NCI-H510A (cell line): ENCODE measurements at places on chromosomes 1 and 21.

- DNase-seq = no peak
Observed at GRCh38 chr1:17615157-17615556, 75.7 kb downstream of the ARHGEF10L start.

GRCh38 chr21:38267136-38267755 is 10.5 kb downstream of the KCNJ15 start:
- DNase-seq = no peak

GRCh38 chr21:38850277-38850951 is 44.7 kb downstream of the ETS2 start:
- DNase-seq = no peak

GRCh38 chr1:40064797-40065499 is 24.4 kb downstream of the CAP1 start:
- DNase-seq = no peak

DNA sequence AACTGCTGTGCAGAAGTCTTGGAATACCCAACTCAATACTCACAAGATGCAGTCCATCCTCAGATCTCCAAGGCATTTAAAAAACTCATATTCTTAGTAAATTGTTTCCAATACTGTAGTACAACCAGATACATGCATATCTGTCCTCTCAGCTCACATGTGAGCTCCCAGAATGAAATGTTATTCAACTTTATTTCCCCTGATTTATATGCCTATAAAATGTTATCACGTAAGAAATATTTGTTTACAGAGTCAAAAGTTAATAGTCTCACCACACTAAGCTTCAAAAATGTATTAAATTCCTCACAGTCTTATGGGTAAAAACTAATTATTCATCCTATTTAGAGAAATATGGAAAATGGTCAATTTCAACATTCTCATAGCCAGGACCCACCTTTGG is 56.6 kb downstream of the LTN1 start:
- DNase-seq = no peak

DNA sequence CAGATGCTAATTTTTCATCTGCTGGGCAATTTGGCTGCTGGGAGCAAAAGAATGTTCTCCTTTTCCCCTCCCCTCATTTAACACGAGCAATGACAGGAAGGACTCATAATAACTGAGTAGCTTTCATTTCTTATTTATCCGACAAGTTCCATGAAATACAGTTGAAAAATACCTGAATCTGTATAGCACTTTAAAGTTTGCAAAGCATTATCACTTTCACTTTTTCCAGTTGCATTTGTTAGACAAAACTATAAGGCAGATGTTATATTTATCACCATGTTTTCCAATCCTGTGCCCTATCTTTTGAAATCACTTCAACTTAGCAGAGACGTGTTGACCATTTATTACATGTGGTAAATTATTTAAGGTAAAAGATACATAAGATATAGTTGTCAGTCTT is 350.6 kb upstream of the SGIP1 start:
- DNase-seq = no peak

- peak; percentile 88 for DNase-seq
Observed at GRCh38 chr1:43933386-43934100, at the start of gene ARTN. TSS of gene ARTN (plus strand) at chr1:43933801. CDS start at chr1:43935657, 1,856 bp downstream.

DNA sequence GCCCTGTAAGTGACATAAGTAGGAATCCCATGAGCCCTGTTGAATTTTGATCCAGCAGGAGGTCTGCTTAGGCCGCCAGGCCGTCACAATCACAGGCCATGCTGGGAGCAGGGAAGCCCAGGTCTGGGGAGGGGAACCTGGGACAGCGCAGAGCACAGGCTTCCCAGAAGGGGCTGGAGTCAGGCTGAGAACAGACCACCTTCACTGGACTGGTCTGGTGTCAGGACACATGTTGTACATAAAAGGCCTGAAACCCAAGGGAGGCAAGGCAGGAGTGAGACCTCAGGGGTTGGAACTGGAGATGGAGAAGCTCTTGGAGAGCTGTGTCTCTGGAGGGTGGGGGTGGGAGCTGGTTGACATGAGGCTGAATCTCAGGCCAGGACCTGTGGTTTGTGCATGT is 63.3 kb upstream of the ARTN start:
- no peak for DNase-seq

DNA sequence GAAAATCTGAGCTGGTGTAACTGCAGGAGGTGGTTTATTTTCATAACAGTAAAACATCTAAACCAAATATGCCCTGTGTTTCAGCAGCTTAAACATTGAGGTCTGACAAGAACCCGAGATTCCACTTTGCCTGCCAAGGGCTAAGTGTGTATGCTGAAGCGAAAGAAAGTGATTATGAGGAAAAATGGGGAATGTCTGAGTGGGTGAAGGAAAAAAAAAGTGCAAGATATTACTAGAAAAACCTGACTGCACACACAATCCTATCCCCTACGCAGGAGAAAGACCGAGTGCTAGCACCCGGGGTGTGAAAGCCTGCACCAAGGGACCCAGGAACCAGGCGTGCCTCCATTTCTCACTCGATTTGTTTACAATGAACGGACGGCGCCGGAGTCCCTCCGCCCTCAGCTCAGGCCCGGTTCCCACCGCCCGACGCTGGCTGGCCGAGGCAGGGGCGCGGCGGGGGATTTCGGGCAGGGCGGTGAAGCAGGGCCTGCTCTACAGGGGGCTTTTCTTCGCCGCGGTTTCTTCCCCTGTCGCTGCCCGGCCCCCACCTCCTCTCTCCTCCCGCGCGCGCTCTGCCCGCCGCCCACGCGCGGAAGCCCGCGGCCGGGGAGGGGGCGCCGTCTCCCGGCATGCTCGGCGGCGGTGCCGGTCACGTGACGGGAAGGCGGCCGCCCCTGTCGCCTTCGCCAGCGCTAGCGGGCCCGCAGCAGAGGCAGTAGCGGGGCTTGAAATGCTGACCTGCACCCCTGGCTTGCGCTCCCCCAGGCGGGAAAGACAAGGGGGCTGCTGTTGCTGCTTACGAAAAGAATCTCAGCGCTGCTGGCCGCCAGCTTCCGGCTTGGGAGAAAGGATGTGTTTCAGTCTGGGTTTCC is 35.9 kb downstream of the ITPKB start:
- DNase-seq = peak; percentile 44

DNA sequence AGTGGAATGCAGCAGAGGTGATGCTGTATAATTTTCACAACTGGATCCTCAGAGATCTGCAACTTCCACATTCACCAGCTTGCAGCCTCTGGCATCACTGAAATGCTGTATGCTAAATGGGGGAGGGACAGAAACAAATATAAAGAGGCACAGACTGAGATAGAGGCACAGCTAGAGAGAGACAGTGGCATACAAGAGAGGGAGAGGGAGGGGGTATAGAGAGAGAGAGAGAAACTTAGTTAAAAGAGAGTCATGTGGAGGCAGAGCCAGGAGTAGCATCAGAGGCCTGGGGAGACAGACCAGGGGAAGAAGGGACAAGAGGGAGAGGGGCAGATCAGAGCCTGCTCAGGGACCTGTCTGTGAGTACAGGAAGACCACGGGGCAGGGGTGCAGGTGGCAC is 84.5 kb upstream of the GRIK3 start:
- no peak for DNase-seq

GRCh38 chr1:187091666-187092065 is 262.9 kb downstream of the PLA2G4A start:
- no peak for DNase-seq

- no peak for DNase-seq
Observed at GRCh38 chr1:156581661-156582387, 2.3 kb downstream of the TTC24 start.

DNA sequence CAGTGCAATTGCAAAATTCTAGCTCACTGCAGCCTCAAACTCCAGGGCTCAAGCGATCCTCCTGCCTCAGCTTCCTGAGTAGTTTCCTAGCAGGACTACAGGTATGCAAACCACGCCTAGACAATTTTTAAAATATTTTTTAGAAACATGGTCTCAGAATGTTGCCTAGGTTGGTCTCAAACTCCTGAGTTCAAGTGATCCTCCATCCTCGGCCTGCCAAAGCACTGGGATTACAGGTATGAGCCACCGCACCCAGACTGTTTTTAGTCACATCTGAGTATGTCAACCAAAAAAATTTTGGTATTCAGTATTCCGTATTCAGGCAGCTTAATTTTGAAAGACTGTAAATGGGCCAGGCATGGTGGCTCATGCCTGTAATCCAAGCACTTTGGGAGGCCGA is 11.2 kb downstream of the TARBP1 start:
- DNase-seq = no peak

DNA sequence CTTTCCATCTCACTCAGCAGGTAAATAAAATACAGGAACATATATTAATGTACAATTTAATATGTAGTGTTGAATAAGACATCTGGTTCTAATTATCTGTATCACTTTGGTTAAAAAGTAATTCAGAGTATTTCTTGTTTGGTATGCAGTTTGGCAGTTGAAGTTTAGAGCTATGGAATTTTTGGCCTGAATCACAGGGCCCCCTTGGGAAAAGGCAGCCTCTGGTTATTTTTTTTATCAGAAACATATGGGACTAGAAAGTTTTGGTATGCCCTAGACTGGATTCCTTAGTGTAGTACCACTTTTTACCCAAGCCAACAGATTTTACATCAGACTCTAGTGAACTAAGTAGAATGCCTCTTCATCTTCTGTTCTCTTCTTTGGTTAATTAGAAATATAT is 26.4 kb downstream of the CNST start:
- DNase-seq = no peak

- no peak for DNase-seq
Observed at GRCh38 chr1:11523261-11523660, 44.3 kb downstream of the DISP3 start.

GRCh38 chr1:26790551-26790953 is 2.8 kb downstream of the PIGV start:
- no peak for DNase-seq

DNA sequence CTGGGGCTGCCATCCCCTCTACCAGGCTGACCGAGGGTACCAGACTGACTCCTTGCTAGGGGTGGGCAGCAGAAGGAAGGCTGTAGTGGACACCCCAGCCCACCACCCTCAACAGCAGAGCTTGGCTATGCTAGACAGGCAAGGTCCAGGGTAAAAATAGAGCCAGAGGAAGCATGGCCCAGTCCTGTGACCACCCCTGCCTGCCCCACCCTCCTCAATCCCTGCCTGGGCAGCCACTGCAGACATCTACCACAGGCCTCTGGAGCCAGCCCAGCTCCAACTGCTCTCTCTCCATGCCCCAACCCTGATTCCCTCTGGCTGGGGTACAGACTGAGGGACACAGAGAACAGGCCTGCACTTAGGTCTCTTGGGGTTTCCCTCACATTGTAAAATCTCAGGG is 1.7 kb downstream of the S100A1 start:
- no peak for DNase-seq

DNA sequence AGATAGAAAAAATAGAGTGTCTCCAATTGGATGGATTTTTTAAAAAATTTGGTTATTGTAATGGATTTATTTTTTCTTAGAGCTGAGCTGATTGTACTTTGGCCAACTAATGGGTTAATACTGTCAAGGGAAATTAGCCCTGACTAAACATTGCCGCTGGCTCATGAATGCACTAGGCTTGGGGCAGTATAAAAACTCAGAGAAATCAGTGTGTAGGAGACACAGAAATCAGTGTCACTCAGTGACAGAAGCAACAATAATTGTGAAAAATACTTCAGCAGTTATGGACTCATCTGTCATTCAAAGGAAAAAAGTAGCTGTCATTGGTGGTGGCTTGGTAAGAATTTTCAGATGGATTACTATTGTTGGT is at the start of gene KMO:
Gene KMO, plus strand, starts transcription at position 217 of the 370 bp plus-strand sequence. Its CDS starts 67 bp downstream, at position 284.
- no peak for DNase-seq

DNA sequence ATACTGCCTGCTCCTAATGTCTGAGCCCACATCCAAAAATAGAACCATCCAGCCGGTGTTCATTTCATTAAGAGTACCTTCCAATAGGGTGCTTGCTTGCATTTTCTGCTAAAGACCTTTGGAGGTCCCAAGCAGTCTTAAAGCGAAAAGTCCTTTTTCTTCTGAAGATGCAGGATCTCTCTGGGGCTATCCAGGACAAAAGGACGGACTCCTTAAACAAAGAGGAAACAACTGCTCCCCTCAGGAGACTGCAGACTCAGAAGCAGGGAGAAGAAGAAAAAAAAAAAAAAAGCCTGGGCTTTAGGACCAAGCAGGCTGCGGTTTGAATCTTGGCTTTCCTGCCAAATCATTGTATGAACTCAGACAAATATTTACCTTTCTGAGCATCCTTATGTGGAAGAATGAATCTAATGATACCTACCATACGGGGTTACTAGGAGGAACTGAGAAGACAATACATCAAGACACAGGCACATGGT is 204.0 kb downstream of the PLPP3 start:
- no peak for DNase-seq

DNA sequence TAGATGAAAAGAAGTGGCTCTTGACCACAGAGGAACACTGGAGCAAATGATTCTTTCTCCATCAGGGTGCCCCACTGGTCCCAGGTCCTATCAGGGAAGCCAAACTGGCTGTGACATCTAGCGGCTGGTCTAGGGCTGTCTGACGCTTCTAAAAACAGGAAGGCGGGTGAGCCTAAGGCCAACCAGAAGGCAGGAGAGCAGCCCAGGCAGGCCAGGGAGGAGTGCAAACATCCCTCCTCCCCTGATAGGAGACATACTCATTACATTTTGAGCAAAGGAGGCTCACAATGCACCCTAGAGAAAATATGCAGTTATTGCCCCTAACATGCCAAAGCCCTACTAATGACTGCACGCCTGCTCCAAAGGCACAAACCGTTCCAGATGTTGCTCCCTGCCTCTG is 10.4 kb upstream of the FOXE3 start:
- no peak for DNase-seq

- DNase-seq = no peak
Observed at GRCh38 chr1:233879841-233880240, 24.6 kb upstream of the SLC35F3 start.

- no peak for DNase-seq
Observed at GRCh38 chr1:182299728-182300616, 91.6 kb downstream of the GLUL start.

GRCh38 chr1:109192433-109192832 is 21.3 kb upstream of the SARS1 start:
- no peak for DNase-seq

- DNase-seq = no peak
Observed at GRCh38 chr21:38227401-38227800, 29.4 kb upstream of the KCNJ15 start.

DNA sequence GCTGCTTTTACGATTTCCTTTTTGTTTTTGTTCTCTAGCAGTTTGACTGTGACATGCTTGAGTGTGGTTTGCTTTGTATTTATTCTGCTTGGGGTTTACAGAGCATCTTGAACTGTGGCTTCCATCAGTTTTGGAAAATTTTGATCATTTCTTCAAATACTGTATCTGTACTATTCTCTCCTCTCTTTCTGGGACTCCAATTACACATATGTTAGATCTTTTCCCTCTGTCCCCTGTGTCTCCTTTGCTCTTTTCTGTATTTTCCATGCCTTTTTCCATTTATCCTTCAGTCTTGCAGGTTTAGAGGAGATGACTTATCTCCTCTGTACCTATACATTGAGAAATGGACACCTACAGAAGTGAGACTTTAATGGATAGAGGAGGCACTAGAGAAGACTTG is 31.7 kb downstream of the COQ8A start:
- DNase-seq = no peak

- no peak for DNase-seq
Observed at GRCh38 chr1:71881611-71882010, 400.7 kb downstream of the NEGR1 start.

GRCh38 chr1:167826127-167826526 is 87.8 kb downstream of the ADCY10 start:
- DNase-seq = no peak

GRCh38 chr21:36381841-36382589 is 3.2 kb upstream of the CHAF1B start:
- no peak for DNase-seq

- DNase-seq = no peak
Observed at GRCh38 chr1:201330541-201330940, 46.9 kb downstream of the TNNT2 start.
